ENCODE measurements at places on chromosomes 7 and 10. TPM values are rescaled to one million over a fixed set of nuclear protein-coding genes. Genes with fewer than 3 reads are reported as not detected.

DNA sequence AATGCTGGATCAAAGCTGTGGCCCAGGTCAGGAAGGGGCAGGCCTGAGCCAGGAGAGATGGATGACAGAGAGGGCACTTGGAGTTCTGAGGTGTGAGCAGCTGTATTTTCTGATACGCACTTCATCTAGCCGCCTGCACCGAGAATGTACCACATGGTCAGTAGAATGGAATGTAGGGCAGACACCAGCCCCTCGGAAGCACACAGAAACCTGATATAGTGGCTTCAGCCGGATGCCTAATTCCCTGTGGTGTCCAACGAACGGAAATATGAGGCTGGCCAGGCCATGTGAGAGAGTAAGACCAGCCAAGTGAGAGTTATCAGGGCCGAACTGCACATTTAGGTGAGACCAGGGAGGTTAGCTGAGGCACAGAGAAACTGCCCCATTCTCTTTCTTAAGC lies 46.7 kb upstream of the PLCE1 start:
- no peaks in the 10 kb centered on the region for H3K4me1 ChIP-seq
- no peak overlapping the region for H3K27ac ChIP-seq
- no peak for DNase-seq
- no peaks in the 10 kb centered on the region for H3K27me3 ChIP-seq
- no peak overlapping the region for H3K4me3 ChIP-seq
- H3K36me3 ChIP-seq = no peaks in the 10 kb centered on the region

DNA sequence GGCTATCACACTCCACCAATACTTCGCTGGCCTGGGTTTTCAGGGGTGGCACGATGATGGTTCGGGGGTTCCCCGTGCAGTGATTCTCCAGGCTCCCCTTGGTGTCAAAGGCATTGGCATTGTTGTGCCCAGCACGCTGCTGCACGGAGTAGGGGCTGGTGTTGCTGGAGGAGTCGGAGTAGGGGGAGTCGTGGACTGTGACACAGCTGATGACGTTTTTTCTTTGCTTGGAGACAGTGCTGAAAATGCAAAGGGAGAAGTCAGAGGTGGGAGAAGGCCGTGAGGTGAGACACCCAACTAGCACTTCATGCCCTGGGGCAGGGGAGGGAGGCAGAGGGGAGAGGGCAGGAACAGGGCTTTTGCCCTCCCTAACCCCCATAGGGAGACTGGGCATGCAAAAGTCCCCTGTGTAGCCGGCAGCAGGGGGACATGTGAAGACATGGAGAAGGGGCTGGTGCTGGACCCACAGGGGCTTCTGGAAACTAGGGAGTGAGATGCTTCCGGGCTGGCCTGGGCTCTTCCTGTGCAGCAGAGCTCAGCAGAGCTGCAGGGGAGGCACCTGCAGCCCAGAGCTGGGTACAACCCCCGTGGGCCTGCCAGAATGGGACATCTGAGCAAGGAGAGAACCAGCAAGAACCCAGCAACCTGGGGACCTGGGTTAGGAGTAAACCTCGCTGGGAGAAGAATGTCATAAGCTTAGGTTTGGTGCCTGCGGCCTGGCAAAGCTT lies 60.5 kb downstream of the CLEC2L start:
- H3K27ac ChIP-seq = no peak overlapping the region
- H3K4me3 ChIP-seq = no peak overlapping the region
- H3K4me1 ChIP-seq = no peaks in the 10 kb centered on the region
- H3K36me3 ChIP-seq = no peaks in the 10 kb centered on the region

Gene CPA5
- not detected for total RNA-seq

Gene ITPRID1
- total RNA-seq = 3.0 TPM

DNA sequence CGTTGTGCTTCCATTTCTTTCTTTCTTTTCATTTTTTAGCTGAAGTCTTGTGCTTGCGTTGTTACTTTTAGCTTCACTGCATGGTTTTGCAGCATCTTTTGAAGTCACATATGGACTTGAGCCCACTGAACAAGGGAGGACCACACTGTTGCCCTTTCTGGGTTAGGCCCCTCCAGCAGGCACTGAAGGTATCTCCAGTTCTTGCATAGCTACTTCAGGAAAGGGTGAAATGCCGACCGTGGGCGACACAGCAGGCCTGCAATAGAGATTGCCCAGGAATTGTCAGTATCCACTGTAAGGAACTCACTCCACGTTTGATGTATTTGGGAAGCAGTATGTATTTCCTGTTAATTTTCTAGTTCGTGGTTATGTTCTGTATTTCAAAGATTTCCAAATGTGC lies 85.1 kb downstream of the WDR37 start:
- no peaks in the 10 kb centered on the region for H3K4me1 ChIP-seq
- H3K27me3 ChIP-seq = no peaks in the 10 kb centered on the region
- no peak overlapping the region for H3K27ac ChIP-seq
- H3K36me3 ChIP-seq = no peaks in the 10 kb centered on the region
- H3K4me3 ChIP-seq = no peak overlapping the region
- DNase-seq = no peak

- no peak overlapping the region for H3K27ac ChIP-seq
- H3K4me3 ChIP-seq = no peak overlapping the region
Measured at GRCh38 chr7:156840134-156840533, 52.8 kb downstream of the LMBR1 start.

DNA sequence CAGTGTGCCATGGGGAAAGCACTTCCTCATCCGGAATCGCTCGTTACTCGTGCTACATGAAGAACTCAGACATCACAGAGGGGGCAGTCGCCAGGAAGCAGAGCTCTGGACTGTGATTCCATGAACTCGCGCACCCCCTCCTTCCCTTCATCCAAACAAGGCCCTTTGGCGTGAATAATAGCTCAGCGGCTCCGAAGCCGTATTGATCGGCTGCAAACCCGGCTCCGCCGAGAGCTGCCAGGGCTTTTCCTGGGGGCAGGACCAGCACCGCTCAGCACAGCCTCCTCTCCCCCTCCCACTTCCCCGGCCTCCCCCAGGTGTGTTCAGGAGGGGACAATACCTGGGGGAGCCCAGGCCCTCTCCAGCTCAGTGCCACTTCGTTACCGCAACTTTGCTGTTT lies 129.0 kb upstream of the TCF7L2 start:
- no peak overlapping the region for H3K27ac ChIP-seq
- H3K4me1 ChIP-seq = no peaks in the 10 kb centered on the region
- H3K27me3 ChIP-seq = no peaks in the 10 kb centered on the region
- no peak for DNase-seq

Gene KBTBD2
- total RNA-seq = 32.9 TPM

Gene ADK
- total RNA-seq = 25.2 TPM

DNA sequence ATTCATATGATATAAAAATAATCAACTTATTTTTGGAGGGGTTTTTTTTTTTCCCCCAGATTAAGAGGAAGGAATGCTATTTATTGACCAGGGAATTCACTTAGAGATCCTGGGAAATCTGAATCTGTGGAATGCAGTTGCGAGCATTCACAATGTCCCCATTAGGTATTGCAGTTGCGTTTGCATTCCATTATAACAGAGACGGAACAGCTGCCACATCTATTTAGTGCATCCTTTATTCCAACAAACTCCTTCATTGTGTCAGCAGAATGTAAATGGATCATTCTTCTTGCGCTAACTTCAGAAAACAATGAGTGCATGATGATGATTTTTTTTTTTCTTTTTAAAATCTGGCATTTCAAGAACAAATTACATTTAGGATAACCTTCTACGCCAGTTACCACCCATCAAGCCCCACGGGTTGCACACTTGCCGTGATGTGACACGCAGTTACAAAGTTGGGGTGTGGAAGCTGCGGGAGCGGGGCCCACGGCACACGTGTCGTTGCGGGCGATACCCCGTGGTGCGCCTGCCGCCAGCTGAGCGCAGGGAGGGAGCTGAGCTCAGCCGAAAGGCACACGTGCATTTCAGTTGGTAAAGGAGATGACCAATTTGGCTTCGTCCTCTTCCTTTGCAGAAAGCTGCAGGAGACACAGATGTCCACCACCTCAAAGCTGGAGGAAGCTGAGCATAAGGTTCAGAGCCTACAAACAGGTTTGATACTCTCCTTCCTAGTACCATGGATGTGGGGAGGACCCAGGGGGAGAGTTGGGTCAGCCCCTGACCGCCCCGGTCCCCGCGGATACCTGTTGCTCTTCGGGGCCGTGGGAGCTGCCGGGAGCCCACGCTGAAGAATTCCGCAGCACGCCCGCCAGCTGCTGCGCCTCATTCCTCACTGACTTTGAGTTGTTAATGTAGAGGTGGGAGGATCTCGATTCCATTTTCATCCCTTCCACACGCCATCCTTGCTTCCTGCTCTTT lies 175.3 kb upstream of the SH2B2 start:
- no peak for DNase-seq
- no peaks in the 10 kb centered on the region for H3K4me1 ChIP-seq
- H3K27ac ChIP-seq = no peak overlapping the region
- H3K4me3 ChIP-seq = no peak overlapping the region
- no peaks in the 10 kb centered on the region for H3K27me3 ChIP-seq
- H3K36me3 ChIP-seq = no peaks in the 10 kb centered on the region

All from transverse colon (tissue), 4 donors.